ENCODE measurements at places on chromosomes 1 and 21.

- no peak for DNase-seq
These were observed 96.6 kb upstream of the IPO9 start for GRCh38 chr1:201732351-201732750.

DNA sequence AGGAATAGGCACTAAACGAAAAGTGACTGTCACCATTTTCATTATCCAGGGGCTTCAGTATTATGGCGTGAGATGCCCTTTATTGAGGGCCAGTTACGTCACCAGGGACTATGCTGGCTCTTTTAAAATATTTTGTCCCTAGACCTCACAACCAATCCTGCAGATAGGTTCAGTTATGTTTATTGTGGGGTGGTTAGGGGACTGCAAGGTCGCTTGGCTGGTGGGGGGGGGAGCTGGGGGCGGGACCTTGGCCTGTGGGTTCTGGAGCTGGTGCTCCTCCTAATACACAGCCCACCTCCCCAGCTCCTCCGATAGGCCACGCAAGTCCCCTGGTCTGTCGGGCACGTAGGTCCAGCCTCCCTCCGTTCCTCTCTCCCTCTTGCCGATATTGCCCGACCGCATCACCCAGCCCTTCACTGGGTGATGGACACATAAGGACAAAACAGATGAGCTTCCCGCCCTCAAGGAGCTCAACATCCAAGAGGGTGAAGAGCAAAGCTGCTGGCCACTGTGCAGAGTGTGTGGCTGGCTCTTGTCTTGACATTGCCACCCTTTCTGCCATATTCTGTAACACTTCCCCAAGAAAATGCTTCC lies 271.8 kb downstream of the MATN1 start:
- no peak for DNase-seq

- no peak for DNase-seq
These were observed 77.5 kb upstream of the TTC34 start for GRCh38 chr1:2879026-2879425.

GRCh38 chr1:116254776-116255175 lies 118.3 kb upstream of the ATP1A1 start:
- no peak for DNase-seq

DNA sequence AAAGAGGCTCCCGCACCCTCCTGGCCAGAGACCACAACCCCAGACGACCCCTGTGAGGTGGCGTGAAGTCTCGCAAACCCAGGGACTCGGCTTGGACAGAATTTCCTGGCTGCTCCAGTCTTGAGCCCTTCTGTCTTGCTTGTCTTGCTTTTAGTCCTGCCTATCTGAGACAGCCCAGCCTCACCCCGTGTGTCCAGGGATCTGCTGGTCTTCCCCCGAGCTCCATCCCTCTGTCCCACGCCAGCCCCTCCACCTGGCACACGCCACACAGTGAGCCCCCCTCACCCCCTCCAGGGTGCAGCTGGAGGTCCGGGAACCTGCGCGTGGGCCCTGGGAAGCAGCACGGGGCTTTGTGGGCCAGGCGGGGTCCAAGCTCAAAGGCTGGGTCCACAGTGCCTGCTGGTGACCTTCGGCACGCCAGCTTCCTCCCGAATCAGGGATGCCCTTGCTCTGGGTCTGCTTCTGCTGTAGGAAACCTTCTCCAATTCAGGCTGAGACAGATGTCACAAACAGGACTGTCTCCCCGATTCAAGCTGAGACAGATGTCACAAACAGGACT lies 97.1 kb downstream of the SIK1 start:
- DNase-seq = no peak

DNA sequence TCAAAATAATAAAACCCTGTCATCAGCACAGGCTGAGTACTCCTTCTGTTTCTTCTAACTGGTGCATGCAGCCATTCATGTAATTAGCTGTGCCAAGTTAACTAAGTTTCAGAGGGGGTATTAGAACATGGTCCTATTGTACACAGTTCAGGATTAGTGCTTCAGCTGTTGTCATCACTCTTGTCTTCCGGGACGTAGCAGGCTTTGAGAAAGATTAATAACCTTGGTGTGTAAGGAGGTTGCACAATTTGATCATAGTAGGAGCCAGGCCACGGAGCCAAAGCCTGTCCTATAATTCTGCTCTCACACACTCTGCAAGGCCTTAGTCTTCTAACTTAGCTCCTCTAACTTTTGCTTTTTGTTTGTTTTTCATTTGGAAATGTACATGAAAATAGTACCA lies 44.7 kb downstream of the PTGFRN start:
- DNase-seq = no peak

GRCh38 chr1:150778409-150778808 lies 12.8 kb upstream of the CTSS start:
- DNase-seq = no peak

All from cortex of kidney (tissue), 1 donor.